ENCODE measurements at places on chromosomes 16 and 17.

GRCh38 chr16:86819533-86819892 lies 241.2 kb downstream of the FOXL1 start:
- peak; percentile 53 for DNase-seq
- no peaks in the 10 kb centered on the region for H3K27me3 ChIP-seq
- no peaks in the 10 kb centered on the region for H3K4me1 ChIP-seq
- no peaks in the 10 kb centered on the region for H3K36me3 ChIP-seq

DNA sequence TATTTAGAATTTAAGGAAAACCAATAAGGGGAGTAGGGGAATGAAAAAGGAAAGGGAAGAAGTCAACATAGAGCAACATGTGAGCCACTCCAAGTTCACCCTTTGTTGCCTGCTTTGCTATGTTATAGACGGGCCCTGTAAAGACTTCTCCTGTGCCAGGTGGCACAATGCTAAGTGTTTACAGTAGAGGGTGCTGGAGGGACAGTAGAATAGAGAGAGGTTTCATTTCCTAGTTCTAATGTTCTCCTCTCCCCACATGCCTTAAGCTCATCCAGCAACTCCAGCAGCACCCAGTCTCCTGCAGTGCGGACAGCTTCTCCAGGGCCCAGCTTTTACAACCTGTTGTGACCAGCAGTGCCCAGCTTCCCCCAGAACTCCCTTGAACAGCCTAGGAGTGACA lies 468.0 kb downstream of the HS3ST3B1 start:
- no peaks in the 10 kb centered on the region for H3K27me3 ChIP-seq
- H3K4me1 ChIP-seq = no peaks in the 10 kb centered on the region
- no peak for DNase-seq
- no peak overlapping the region for H3K4me3 ChIP-seq
- H3K27ac ChIP-seq = no peak overlapping the region

GRCh38 chr16:5446623-5447240 lies 349.1 kb upstream of the EEF2KMT start:
- no peaks in the 10 kb centered on the region for H3K4me1 ChIP-seq
- no peaks in the 10 kb centered on the region for H3K27me3 ChIP-seq
- DNase-seq = no peak
- H3K4me3 ChIP-seq = no peak overlapping the region
- H3K27ac ChIP-seq = no peak overlapping the region

DNA sequence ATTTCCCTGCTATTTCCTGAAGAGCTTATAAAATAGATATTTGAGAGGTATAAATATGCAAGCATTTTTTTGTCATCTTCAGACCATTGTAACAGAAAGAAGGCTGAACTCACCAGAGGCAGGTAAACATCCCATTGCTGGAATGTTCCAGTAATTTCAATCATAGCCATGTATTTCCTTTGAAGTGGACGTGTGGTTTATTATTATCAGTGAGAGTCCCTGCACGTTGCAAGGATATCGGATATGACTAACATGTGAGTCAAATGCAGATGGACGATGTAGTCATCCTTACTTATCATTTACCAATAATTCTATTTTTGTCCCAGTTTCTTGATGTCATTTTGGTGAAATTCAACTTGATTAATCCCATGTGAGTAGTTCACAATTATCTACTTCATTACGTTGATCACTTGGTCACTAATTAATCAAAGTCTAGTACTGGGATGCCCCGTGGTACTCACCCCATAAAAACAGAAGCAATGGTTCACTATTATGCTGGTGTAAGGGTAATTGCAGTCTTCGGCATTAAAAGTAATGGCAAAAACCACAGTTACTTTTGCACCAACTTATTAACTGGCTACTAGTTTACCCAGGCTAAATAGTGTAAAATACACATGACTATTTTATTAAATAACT lies 89.5 kb downstream of the VAT1L start:
- no peaks in the 10 kb centered on the region for H3K27me3 ChIP-seq
- H3K36me3 ChIP-seq = no peaks in the 10 kb centered on the region
- no peak overlapping the region for H3K4me3 ChIP-seq
- H3K4me1 ChIP-seq = no peaks in the 10 kb centered on the region
- no peak overlapping the region for H3K27ac ChIP-seq

- H3K4me3 ChIP-seq = no peak overlapping the region
- no peaks in the 10 kb centered on the region for H3K4me1 ChIP-seq
- H3K36me3 ChIP-seq = no peaks in the 10 kb centered on the region
Observed at GRCh38 chr16:59826767-59827166, 1092.7 kb upstream of the GOT2 start.

DNA sequence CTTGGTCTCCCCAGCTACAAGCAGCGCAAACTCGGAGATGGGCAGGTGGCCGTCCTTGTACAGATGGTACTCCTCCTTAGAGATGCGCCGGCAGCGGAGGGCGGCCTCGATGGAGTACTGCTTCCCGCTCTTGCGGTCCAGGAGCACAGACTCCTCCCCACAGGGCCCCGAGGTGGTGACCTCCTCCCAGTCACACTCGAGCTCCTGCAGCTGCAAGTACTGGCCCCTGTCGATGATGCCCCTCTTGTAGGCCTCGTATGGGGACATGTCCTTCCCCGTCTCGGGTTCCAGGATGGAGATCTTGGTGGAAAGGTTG lies 7.2 kb downstream of the CDK3 start:
- no peak overlapping the region for H3K4me3 ChIP-seq
- no peaks in the 10 kb centered on the region for H3K27me3 ChIP-seq
- H3K36me3 ChIP-seq = peaks cover 6% of the 10 kb centered on the region
- no peak overlapping the region for H3K27ac ChIP-seq
- DNase-seq = no peak

DNA sequence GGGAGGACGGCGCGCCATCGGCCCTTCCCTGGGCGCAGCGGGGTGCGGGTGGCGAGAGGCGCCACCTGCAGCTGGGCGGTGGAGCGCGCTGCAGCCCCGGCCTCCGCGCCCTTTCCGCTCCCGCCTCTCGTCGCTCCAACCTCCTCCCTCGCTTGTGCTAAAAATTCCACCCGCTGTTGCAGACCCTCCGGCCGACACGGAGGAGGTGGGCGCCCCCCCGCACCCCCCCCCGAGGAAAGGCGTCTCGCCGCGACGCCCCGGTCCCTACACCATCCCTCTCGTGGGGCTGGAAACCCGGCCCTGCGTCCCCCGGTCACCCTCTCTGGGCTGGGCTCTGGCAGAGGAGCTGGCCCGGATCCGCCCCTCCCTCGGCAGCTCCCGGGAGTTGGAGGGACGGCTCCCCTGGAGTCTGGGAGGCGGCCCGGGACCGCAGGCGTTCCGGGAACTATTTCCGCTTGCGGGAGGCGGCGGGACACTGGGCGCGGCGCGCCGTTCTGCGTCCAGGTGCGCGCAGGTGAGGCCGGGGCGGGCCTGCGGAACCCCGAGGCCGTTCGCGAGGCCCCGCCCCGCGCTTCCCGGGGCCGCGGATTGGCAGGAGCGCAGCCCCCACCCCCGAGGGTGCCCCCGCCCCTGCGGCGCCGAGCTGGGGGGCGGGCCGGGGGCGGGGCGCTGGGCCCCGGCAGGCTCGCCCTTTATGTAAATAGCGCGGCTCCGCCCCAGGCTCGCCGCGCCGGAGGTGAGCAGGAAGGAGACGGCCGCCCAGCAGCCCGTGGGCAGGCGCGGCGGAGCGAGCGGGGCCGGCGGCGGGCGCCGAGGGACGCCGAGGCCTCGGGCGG lies at the start of gene LLGL2:
LLGL2 (plus strand) TSS at position 728 of the 836 bp plus-strand sequence. CDS start 17,730 bp downstream, outside the sequence.
- peak within 1 kb of the TSS; percentile 76 for H3K27ac ChIP-seq
- no peaks in the 10 kb centered on the region for H3K4me1 ChIP-seq
- peak; percentile 92 for DNase-seq
- H3K27me3 ChIP-seq = no peaks in the 10 kb centered on the region
- H3K4me3 ChIP-seq = peak within 1 kb of the TSS; percentile 9

DNA sequence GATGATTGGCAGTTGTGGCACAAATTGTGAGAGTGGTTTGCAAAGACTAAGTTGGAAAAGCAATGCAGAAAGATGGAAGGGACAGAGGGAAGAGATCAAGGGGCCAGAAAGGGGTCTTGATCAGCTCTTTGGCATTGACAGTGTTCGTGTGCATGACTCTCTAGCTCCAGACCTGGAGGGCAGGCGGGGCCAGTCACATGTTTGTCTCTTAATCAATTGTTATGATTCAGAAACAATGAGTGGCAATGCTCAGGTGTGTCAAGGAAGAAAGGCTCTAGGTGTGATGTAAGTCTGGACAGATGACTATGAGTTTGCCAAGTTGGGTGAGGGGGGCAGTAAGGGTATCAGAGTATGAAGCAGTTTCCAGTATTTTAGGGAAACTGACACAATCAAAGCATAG lies 32.1 kb downstream of the WSB1 start:
- peaks cover 16% of the 10 kb centered on the region for H3K4me1 ChIP-seq
- no peak overlapping the region for H3K4me3 ChIP-seq
- no peak for DNase-seq
- no peak overlapping the region for H3K27ac ChIP-seq
- no peaks in the 10 kb centered on the region for H3K36me3 ChIP-seq
- H3K27me3 ChIP-seq = no peaks in the 10 kb centered on the region

DNA sequence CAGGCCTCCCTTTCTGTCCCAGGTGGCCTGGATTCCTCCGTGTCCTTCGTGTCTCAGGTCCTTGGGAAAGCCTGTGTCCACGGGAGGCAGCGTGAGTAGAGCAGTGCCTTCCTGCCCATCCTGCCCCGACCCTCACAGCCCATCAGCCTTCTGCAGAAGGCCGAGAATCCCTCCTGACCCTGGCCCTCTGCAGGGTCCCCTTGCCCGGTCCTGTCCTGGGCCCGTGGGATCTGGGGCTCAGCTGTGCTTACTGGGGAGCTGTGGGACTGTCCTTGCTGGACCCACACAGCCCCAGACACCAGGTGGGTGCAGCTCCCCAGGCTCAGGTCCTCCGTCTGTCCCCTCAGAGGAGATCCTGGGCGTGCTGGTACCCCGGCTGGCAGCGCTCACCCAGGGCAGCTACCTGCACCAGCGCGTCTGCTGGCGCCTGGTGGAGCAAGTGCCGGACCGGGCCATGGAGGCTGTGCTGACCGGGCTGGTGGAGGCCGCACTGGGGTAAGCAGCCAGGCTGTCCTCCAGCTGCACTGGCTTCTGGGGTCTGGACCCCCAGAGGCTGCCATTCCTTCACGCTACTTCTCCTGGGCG lies 3.9 kb downstream of the TELO2 start:
- peaks cover 3% of the 10 kb centered on the region for H3K4me1 ChIP-seq
- no peak for DNase-seq
- no peak overlapping the region for H3K4me3 ChIP-seq
- no peaks in the 10 kb centered on the region for H3K36me3 ChIP-seq
- H3K27ac ChIP-seq = no peak overlapping the region

- no peak for DNase-seq
- H3K4me1 ChIP-seq = no peaks in the 10 kb centered on the region
- H3K4me3 ChIP-seq = no peak overlapping the region
- no peaks in the 10 kb centered on the region for H3K36me3 ChIP-seq
- H3K27ac ChIP-seq = no peak overlapping the region
Observed at GRCh38 chr16:65305266-65305959, 183.6 kb upstream of the CDH11 start.

- H3K27ac ChIP-seq = no peak overlapping the region
- peak overlapping the region; percentile 15 for H3K4me3 ChIP-seq
- no peak for DNase-seq
- H3K36me3 ChIP-seq = no peaks in the 10 kb centered on the region
- H3K27me3 ChIP-seq = no peaks in the 10 kb centered on the region
Observed at GRCh38 chr16:89352091-89352681, 134.7 kb downstream of the ZNF778 start.

DNA sequence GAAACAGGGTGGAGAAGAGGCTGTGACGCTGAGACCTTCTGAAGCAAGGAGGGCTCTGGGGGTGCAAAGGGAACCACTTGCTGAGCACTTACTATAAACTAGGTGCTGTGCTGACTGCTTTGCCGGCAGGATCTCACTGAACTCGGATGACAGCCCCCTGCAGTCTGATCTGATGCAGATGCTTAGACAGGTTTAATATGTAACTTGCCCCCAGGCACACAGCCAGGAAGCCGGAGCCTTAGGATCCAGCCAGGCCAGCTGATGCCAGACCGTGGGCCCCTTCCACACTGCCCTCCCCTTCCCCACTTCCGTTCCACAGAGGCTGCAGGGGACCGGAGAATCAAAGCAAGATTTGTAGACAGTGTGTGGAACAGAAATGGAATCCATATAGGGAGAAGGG lies 23.1 kb downstream of the SPACA3 start:
- H3K4me1 ChIP-seq = no peaks in the 10 kb centered on the region
- DNase-seq = peak; percentile 61
- no peak overlapping the region for H3K27ac ChIP-seq

DNA sequence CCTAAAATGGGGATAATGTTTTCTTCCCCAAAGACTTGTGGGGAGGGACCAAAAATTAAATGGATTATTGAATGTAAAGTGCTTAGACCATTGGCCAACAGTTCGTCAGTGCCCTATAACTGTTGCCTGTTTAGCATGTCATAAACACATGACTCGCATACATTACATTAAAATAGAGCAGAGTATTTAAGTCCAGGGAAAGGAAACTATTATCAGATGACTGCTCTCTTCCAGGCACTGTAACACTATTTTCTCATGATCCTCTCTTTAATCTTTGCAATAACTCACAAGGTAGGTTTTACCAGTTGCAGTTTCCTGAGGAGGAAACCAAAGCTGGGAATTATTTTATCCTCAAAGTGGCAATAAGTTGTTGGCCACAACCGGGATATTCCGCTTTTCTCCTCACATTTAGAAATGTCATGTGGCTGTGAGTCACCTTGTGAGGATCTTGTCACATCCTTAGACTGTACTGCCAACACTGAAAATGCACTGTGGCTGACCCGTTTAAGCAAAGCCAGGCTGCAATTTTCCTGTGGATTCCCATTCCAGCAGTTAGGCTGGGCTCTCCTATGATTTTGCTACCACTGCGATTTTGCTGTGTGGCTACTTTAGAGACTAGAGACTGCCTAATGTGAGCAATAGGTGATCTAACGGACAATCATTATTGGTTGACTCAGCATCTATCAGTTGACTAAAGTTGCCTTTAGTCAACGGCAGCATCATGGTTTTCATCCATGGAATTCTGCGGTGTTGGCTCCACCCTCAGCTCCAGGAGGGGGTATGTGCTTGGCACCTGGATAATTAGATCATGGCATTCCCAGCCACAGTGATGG lies 58.3 kb upstream of the DHX40 start:
- DNase-seq = no peak
- no peak overlapping the region for H3K4me3 ChIP-seq
- H3K27me3 ChIP-seq = no peaks in the 10 kb centered on the region
- H3K4me1 ChIP-seq = no peaks in the 10 kb centered on the region
- no peaks in the 10 kb centered on the region for H3K36me3 ChIP-seq

DNA sequence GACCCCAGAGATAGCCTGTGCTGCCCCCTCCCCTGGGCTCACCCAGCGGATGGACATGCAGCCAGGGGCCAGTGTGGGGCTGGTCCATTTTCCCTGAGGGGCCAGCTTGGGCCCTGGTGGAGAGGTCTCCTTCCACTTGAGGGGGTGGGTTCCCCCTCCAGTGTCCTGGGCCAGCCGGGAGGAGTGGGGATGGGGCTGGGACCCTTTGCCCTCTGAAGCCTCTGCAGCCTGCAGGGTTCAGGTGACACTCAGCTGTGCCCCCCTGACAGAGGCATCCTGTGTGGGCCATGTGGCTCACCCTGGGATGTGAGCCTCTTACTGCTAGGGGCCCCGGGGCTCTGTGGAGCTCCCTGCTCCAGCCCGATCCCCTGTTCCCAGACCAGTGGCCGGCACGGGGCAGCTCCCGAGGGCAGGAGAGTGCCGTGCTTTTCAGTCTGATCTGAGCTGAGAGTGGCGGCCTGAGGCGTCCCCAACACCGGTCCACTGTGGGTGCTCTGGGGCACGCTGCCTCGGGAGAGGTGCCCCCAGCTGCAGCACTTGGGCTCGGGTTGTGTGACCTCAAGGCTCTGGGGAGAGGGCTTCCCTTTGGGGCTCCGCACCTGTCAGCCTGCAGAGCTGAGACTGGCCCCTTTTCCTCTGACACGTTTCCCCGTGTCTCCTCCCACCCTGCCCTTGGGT lies 439 bp upstream of the GNG13 start:
- peaks cover 6% of the 10 kb centered on the region for H3K27me3 ChIP-seq
- H3K4me3 ChIP-seq = no peak overlapping the region
- no peaks in the 10 kb centered on the region for H3K4me1 ChIP-seq
- no peak for DNase-seq
- no peak overlapping the region for H3K27ac ChIP-seq
